NCI-H187 (cell line): ENCODE measurements at places on chromosomes 3 and 15.

GRCh38 chr3:119073258-119074001 is 38.8 kb upstream of the IGSF11 start:
- DNase-seq = no peak

- DNase-seq = no peak
These were observed 107.5 kb downstream of the WNT7A start for GRCh38 chr3:13772321-13772745.

DNA sequence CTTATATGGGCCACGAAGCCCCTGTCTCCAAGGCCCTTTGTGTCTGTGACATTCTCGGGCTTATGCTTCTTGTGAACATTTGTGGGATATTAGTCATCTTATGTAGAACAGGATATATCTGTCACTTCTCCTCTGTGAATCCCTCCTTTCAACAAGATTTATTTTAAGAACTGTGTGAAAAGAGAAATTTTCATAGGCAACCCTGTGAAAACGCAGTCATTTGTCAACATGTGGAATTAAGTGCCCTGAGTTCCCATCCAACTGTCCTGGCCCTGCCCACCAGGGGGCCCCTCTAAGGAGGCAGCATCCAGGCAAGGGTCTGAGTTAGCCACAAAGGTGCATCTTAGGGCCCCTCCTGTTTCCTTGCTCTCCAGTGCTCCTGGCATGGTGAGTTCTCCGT is 76.8 kb upstream of the CHRNA7 start:
- DNase-seq = no peak

DNA sequence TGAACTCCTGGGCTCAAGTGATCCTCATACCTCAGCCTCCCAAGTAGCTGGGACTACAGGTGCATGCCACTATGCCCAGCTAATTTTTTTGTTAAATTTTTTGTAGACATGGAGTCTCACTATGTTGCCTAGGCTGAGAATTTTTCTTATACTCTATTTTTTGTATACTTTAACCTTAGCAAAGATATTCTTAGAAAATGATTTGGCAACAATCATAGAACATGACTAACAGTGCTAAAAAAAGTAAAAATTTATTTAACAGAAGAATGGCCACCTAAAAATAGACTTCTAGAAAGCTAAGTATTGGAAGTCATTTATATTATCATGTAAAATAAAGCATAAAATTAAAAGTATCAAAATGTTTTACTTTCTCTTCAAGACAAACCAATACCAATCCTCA is 322.3 kb downstream of the PLCL2 start:
- no peak for DNase-seq

DNA sequence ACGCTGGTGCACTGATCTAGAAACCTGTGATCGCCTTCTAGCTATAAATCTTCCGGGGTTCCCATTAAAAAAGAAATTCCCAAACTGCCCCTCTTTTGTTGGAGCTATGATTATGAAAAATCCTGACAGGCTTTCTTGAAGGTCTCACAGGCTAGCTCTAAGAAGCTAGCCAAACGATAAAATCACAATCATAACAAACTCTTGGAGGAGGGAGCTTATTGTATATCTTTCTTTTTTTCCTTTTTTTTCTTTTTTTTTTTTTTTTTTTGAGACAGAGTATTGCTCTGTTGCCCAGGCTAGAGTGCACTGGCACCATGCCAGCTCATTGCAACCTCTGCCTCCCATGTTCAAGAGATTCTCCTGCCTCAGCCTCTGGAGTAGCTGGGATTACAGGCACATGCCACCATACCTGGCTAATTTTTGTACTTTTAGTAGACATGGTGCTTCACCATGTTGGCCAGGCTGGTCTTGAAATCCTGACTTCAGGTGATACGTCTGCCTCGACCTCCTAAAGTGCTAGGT is 72.0 kb downstream of the MYO1E start:
- no peak for DNase-seq

DNA sequence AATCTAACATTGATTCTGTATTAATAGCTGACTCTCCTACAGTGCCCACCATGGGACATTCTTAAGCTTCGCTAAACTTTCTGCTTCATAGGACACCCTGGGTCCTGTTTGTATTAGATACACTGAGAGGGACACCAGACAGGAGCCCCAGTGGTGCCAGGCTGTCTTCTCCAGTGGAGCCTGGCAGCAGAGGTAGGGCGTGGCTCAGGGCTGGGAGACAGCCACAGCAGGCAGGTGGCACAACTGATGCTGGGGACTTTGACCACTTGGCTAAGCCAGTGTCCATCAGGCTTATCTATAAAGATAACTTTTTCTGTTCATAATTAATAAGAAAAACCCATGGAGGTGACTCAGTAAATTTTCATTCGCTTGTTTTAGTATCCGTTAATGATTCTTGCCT is 21.8 kb downstream of the NIPA1 start:
- no peak for DNase-seq

DNA sequence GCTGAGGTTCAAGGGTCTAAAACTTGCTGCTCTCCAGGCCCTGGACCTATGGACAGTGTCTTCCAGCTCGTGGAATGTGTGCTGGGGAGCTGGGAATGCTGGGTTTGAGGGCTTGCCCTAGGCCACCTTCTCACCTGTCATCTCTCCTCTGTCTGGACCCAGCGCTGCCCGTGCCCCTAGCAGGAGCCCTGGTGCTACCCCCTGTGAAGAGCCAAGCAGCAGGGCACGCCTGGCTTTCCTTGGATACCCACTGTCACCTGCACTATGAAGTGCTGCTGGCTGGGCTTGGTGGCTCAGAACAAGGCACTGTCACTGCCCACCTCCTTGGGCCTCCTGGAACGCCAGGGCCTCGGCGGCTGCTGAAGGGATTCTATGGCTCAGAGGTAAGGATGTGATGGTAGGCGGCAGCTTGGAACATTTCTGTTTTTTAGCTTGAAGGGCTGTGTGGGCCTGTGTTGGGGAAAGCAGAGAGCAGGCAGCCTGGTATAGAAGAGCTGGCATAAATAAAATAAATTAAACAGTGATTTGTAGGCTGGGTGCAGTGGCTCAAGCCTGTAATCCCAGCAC is 5.1 kb downstream of the CHRD start:
- DNase-seq = no peak

DNA sequence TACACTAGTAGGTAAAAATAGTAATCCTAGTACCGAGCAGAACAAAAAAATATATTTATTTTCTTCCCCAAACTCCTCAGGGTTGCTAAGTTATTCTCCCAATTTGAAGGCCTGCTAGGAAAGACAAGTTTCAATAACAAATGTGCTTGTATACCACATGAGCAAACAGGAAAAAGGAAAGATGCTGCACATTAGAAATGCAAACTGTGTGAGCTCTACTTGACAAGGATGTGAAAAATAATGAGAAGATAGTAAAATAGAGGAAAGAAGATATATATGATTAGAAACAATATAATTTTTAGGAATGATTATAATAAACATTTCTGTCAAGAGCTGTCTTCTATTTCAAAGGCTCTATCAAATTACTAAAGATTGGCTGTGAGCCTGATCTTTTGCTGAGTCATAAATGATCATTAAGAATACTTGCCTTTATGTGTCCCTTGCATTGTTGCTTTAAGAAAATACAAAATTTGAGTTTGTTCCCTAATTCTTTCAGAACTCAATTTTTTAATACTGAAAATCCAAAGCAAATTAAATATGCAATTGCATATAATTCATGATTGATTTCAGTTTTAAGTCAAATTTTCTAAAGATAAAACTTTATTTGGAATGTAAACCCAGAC is 174.2 kb downstream of the NEK10 start:
- DNase-seq = no peak

- DNase-seq = no peak
These were observed 29.3 kb downstream of the CD200 start for GRCh38 chr3:112362221-112362620.

DNA sequence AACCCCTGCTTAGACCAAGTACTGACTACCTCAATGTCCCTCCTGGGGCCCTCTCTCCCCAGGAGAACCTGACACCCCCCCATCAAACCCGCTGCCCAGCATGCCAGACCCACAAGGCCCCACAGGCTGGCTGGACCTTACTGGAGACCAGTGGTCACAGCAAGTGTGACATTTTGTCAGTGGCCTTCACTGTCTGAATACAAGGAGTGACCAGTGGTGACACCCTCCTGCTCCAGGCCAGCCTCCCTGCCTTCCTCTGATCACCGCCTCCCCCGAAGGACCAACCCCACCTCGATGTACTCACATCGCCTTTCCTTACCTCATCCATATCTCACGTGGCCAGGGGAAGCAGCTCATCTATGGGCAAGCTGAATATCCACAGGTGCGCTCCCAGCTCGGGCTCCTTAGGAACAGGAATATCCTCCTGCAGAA is 62.1 kb upstream of the HERC1 start:
- DNase-seq = no peak

- DNase-seq = no peak
These were observed 55.8 kb upstream of the NR2F2 start for GRCh38 chr15:96274698-96275097.

DNA sequence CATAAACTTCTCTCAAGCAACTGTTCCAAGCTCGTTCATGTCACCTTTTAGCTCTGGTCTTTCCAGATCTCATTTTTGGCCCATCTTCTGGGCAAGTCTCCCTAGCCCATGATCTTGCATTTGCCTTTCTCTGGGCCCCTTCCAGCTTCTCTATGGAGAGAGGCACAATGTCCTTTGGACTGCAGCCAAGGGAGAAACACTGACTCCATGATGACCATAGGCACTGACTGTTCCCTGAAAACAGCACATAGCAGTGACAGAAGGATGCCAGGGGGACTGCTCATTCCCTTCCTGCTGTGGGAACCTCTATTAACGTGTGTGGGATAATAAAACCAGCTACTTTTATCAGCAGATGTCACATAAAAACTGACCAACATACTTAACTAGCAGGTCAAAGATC is 60.3 kb downstream of the STRIT1 start:
- DNase-seq = no peak

GRCh38 chr15:61396235-61396919 is 167.3 kb upstream of the RORA start:
- no peak for DNase-seq

- DNase-seq = no peak
These were observed 137.7 kb upstream of the KLHL25 start for GRCh38 chr15:85932391-85932790.

DNA sequence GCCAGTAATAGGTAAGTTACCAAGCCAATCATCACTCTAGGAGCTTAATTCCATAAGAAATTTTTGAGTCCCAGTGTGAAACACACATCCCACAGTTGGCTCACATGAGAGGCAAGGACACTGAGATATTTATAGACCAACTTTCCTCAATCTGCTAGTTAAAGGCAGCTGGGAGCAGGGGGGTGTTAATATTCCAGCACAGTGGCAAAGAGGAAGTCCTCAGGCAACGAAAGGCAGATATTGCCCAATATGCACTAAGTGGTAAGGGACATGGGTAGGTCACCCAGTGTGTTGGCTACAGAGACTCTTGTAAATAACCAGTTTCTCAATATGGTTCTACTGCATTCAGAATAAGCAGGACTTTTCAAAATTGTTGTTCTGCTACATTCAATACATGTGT is 61.0 kb downstream of the TOP2B start:
- DNase-seq = no peak

- no peak for DNase-seq
These were observed 45.4 kb upstream of the TMC3 start for GRCh38 chr15:81419332-81419943.

- no peak for DNase-seq
These were observed 167.9 kb downstream of the GREM1 start for GRCh38 chr15:32885713-32886112.

- DNase-seq = no peak
These were observed 985.7 kb downstream of the TUSC7 start for GRCh38 chr3:117695321-117695720.

DNA sequence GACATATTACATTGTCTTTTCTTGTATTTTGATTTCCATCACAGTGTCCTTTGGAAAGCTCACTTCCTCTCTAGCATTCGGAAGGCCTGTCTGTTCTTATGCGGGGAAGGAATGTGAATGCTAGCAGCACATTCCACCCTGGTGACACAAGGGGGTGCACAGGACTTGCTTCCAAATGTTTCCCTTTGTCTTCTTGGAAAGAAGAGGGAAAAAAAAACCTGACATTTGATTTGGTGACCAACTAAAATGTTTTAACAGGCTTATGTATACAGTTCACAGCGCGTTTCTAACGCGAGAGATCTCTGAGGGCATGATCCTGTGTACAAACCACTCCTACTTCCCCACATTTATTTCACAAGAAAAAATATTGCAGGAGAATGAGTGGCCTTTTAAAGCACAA is 107.6 kb upstream of the FXR1 start:
- no peak for DNase-seq

GRCh38 chr3:178663201-178663934 is 127.1 kb downstream of the KCNMB2 start:
- no peak for DNase-seq

GRCh38 chr3:5675319-5675718 is 487.8 kb downstream of the EDEM1 start:
- DNase-seq = no peak

DNA sequence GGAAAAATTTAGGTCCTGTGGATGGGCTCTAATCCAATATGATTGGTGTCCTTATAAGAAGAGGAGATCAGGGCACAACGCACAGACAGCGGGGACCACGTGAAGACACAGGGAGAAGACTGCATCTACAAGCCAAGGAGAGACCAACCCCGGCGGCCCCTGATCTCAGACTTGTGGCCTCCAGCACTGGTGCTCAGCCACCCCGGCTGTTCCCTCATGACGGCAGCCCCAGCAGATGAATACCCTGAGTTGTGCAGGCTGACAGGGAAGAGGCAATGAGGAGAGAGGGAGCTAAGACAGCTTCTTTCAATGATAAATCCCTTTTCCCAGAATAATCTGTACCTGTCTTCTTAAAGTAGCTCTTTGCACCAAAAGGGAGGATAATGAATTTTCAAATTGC is 33.3 kb upstream of the CGNL1 start:
- no peak for DNase-seq

- DNase-seq = no peak
These were observed 986 bp downstream of the KPNA4 start for GRCh38 chr3:160564258-160564911.

- DNase-seq = no peak
These were observed 22.8 kb downstream of the SLC6A1 start for GRCh38 chr3:11015369-11015768.

DNA sequence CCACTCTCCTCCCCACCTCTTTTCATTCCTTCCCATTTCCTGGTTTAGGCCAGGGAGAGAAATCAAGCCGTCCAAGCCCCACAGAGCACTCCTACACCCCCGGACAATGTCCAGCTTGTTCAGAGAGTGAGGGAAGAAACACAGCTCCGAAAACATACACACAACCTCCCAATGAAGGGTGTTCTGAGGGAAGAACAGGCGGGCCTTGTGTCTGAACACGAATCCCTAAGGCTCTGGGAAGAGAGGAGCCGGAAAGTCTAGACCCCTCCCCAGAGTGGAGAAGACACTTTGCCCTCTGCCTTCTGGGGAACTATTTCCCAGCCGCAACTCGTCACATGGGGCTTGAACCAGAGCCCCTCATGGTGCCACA is 30.5 kb downstream of the ACAN start:
- no peak for DNase-seq

- DNase-seq = no peak
These were observed 110.9 kb downstream of the GABRG3 start for GRCh38 chr15:27081676-27082418.

- DNase-seq = no peak
These were observed 186.5 kb upstream of the GAP43 start for GRCh38 chr3:115436767-115437301.
